ENCODE measurements at places on chromosomes 3 and 15.
A peak's percentile ranks its signal among the peaks of the same experiment; 100 is the strongest.

DNA sequence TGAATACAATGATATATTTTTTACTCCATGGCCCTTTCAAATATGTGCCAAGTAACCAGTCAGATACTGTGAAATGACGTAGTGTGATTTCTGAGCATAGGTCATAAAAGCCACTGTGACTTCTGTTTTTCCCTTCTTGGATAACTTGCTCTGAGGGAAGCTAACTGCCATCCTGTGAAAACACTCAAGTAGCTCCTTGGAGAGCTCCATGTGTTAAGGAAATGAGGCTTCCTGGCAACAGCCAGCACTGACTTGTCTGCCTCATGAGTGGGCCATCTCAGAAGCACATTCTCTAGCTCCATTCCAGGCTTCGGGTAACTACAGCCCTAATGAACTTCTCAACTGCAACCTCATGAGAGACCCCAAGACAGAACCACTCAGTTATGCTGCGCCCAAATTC is 9.5 kb upstream of the CCDC80 start:
- DNase-seq = no peak

DNA sequence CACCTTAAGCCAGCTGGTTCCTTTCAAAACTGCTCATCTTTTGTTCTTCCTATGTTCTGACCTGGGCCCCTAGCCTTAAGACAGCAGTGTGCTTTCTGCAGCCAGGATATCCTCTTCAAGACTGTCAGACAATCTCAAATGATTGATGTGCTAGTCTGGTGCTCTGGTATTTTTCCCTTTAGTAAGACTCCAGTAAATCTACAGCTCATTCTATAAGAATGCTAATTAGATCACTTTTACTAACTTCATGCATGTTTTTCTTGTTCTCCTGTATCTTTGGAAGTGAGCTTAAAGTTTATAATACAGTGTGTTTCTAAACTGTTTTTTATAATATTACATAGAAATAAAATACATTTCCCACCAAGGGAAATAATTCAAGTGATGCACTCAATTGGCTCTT is 220.9 kb upstream of the NANOGP8 start:
- no peak for DNase-seq

DNA sequence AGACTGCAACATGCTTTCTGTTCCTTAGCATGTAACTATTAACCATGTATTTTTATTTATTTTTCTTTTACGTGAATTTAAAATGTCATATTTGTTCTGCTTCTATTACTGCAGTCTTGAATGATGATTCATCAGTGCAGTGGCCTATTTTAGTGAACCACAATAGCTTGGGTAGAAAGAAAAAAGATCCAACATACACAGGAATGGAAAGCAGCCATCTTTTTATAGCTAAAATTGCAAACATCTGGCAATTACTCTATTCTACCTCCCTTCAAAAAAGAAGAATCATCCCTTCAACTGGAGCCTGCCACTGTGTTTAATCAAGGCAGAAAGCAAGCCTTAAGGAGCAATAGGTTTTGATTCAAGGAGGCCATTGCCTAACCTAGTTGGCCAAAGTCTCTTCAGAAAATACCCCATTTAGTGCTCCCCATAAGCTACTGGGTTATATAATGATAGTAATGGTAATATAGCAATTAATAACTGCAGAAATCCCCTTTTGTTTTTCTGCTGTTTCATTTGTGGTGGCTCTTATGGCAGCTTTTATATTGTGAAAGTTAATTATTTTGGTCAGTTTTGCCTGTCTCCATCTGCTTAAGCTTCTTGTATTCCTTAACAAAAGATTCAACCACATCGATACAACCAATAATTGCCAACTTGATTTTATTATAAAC is 267.3 kb downstream of the LPP start:
- no peak for DNase-seq

DNA sequence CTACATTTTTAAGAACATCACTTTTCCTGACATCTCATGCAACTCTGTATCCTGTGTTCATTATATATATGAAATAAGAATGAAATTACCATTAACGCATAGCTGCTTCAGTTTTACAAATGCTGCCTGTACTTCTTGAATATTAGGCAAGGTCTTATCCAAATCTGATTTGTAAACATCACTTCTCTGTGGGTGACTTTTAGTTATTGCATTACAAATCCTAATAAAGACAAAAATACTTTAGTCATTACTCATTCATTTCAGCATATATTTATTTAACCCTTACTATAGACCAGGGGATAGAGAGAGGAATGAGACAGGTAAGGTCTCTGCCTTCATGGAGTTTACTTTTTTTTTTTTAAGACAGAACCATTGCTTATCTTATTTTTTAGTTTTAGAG is 36.8 kb downstream of the MTMR10 start:
- no peak for DNase-seq

- DNase-seq = no peak
Measured at GRCh38 chr15:64951777-64952418, 37.8 kb downstream of the SPG21 start.

- no peak for DNase-seq
Measured at GRCh38 chr3:72754582-72754981, 93.7 kb downstream of the SHQ1 start.

- no peak for DNase-seq
Measured at GRCh38 chr3:5343459-5343858, 156.0 kb downstream of the EDEM1 start.

GRCh38 chr3:71218508-71218907 is 365.0 kb downstream of the FOXP1 start:
- no peak for DNase-seq

GRCh38 chr15:94263341-94264273 is 32.2 kb downstream of the MCTP2 start:
- no peak for DNase-seq

GRCh38 chr15:25776071-25776746 is 86.9 kb downstream of the ATP10A start:
- DNase-seq = no peak

DNA sequence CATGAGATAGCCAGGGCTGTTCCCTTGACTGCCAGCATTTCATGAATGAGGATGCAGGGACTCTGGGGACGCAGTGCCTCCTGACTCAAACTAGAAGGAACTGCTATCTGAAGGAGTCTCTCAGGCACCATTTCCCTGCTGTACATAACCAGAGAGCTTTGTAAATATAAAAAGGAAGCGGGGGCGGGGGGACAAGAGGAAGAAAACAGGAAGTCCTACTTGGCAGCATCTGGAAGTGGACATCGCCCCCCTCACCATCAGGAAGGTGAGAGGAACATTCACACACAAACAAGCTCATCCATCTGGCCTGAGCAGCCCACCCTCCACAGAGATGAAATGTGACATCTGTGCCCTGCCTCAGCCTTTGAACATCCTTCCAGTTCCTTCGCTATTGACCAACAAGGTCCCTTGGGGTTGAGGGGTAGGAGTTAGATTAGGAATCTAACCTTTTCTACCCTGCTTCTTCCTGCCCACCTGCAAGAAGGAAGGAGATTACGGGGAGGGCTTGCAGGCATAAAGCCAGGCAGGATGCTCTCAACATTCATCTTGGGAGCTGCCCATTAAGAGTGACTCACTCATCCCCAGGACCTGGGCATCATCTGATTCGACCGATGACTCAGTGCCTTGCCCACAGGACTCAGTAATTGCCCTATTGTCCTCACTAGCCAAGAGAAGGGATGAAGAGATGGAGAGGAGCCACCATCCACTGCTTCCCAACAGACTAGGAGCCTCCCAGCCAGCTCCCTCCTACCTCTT is 31.9 kb downstream of the SH3BP5 start:
- DNase-seq = no peak

DNA sequence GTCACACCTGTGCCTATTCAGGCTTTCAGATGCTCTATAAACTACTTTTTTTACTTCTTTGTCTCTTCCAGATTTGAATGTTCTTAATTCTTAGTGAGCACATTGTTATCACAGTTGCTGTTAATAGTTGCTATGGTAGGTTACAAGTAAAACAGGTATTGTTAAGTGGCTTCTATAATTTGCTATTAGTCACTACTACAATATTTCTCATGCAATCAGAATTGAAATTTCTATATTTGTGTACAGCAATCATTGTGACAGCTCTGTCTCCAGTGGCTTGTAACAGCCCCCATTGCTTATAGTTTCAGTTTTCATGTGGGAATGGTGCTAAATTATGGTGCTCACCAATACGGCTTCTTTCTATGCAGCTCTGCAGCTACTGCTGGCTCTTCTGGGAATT is 318.4 kb upstream of the GOLIM4 start:
- DNase-seq = no peak

DNA sequence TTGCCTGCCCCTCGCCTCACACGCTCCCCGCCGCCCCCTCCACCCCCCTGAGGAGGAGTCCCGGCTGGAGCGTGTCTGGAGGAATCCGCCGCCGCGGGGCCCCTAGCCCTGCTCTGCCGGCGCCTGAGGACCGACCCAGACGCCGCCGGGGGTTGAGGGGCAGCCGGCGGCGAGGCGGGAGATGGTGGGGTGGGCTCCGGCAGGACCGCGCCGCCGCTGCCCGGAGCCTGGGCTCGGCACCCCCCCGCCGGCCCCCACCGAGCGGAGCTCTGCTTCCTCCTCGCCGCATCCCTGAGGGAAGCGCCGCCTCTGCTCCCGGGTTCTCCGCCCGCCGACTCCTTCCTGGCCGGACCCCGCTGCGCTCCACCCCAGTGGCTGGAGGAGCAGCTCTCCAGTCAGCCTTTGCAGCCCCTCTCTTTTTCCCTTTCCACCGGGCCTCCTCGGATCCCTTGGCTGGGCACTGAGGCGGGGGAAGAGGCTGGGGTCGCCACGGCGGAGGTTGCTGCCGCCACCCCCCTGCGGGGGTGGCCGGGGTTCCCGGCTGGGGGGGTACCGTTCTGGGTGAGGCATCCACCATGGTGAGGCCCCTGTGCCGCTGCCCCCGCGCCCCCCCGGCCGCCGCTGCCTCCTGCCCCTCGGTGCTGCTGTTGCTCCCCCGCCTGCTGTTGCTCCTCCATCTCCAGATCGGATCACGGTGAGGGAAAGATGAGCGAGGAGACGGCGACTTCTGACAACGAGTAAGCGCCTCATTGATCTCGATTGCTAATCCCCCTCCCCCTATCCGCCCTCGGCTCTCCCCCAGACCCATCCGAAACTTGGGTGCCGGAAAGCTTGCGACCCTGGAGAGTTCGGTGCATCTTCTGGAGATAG is at the start of gene SPRED1:
Gene SPRED1, plus strand, starts transcription at position 356 of the 870 bp plus-strand sequence. Its CDS starts 350 bp downstream, at position 706.
- no peak for DNase-seq

DNA sequence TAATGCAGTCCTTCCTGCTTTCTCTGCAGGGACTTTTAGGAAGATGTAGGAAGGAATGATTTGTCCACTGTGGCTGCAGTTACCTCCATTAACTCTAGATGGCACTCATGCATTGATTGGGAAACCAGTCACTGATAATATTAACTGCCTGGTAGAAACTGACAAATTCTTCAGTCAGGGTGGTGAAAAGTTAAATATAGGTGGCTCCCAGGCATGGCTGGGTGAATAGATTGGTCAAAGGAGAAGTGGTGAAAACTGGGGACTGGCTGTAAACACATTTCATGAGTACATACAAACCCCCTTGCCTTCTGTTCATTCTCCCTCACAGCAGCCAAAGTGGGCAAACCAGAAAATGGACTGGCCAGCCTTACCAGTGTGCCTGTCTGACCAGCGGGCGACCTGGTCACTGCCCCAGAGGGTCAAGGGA is 333.4 kb downstream of the THSD4 start:
- peak; percentile 27 for DNase-seq

GRCh38 chr3:10187290-10187876 is 22.7 kb downstream of the IRAK2 start:
- DNase-seq = no peak

DNA sequence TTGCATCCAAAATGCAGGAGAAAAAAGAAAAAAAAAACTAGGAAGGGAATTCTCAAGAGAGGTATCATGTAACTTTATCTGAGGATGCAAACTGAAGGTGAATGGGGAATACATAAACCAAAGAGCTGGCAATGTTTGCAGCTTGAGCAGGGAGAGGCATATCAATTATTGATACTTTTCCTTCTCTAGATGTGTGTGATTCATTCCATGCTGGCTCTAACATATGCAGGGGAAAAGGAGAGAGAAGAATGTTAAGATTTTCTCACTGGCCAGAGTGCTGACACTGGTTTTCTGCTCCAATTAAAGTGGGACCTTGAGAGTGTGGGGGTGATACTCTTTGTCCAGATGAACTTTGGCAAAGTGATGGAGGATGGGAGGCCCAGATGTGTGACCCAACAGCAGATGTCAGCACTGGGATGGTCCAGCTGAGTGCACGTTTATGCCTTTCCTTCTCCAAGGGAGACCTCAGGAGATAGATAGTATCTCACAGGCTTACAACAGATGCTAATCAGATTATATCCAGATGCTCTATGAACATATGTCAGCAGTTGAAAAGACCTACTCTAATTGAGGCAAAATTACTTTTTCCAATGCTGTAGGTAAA is 50.0 kb upstream of the PSMD6 start:
- no peak for DNase-seq

GRCh38 chr15:100120111-100120510 is 221.7 kb downstream of the ADAMTS17 start:
- no peak for DNase-seq

DNA sequence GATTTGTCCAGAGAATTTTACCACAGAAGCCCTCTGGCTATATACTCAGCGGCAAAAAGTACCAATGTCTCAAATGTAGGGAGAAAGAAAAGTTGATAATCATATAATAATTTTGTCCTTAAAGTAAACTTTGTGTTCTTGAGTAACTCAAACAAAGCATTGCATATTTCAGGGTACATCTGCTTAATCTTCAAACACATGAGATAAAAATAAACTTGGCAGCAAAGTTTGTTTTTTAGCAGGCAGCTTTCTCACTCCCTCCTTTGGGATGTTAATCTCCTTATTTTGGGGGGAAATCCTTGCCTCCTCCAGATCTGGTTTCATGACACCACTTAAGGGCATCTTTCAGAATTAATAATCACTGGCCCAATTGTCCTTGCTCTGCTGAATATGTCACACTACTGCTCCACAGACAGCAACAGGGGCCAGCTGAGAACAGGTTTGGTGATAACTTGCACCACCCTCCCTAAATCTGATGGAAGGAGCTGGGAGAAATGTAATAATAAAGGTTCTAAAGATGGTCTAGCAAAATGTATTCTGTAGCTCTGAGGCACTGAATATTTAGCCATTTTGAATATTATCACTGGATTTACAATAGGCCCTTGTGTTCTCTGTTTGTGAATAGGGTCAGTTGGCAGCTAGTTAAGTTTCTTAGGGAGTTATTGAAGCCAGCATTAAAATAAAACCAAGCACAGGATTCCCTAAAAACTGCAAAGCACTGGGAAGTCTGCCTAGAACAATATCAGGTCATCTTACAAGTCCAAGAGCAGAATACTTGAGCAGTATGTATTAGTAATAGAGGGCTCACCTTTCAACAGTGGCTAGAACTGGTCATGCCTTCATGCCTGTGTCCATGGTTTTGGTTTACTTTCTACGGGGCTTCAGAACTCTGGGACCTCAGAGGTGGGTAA is 79.2 kb downstream of the EFL1 start:
- DNase-seq = no peak

GRCh38 chr15:70036585-70037291 is 61.0 kb downstream of the TLE3 start:
- no peak for DNase-seq

DNA sequence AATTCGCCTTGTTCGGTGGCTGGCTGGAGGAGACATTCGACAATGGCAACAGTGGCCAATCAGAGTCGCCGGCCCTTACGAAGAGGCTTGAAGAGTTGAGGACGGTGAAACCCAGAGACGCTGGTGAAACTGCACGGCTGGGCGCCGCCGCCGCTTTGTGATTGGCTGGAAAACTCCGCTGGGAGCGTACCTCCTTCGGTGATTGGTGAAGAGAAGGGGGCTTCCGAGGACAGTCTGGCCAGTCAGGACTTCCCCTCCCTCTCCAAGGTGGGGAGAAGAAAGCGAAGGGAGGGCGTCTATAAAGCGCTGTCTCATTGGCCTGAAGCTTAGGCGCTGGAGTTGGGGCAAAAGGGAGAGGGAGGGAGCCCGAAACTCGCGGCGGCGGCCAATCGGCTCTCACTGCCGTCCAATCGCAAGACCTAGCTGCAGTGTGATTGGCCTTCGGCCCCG is 554 bp upstream of the GSK3B start:
- DNase-seq = peak; percentile 100

GRCh38 chr15:57386976-57387375 is 10.7 kb downstream of the CGNL1 start:
- no peak for DNase-seq

All from NCI-H2107 (cell line).